ENCODE measurements at places on chromosomes 2 and 18. TPM values are rescaled to one million over a fixed set of nuclear protein-coding genes. Genes with fewer than 3 reads are reported as not detected.

ANKRD29 gene
- total RNA-seq = 3.7 TPM

STARD6 gene
- not detected for total RNA-seq

PHLPP1 gene
- total RNA-seq = 11.5 TPM

SERPINB2 gene
- total RNA-seq = not detected

EPB41L5 gene
- total RNA-seq = 49.6 TPM

RAD51AP2 gene
- total RNA-seq = not detected

AQP12B gene
- total RNA-seq = not detected

VWA3B gene
- not detected for total RNA-seq

NTSR2 gene
- total RNA-seq = not detected

All from skeletal muscle tissue (tissue), 5 donors.